ENCODE measurements at places on chromosomes 12 and 14.
A peak's percentile ranks its signal among the peaks of the same experiment; 100 is the strongest.

DNA sequence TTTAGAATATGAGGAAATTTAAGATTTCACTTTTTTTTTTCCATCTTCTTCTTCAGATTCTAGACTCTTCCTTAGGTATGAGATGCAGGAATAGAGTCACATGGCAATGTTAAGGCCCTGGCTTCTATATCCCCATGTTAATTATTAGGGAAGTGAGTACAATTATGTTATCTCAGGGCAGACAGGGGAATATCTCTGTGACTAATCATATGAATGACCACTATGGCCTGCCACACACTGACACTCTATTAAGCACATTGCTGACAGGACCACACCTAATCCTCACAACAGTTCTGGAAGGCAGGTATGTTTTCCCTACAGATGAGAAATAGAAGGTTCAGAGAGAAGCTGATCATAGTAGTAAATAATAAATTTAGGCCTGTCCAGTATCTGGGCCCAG, 69.4 kb upstream of the PTPRQ start:
- no peak for DNase-seq

DNA sequence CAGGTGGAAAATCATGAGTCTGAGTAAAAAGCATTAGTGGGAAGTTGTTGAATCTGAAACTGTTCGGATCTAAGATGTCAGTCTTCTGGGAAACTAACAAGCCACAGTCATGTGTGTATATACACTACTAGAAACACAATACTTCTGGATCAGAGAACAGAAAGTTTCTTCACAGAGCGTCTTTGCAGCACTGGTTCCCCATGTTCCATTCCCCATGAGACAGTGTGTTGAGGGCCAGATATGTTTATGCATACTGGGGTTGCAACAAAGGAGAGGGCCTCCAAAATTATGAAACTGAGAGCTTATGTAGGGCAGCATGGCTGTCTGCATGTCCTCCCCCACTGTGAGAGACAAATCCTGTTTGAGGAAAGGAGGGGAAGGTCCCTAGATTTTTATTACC, 295.0 kb upstream of the NAV3 start:
- DNase-seq, result no peak

DNA sequence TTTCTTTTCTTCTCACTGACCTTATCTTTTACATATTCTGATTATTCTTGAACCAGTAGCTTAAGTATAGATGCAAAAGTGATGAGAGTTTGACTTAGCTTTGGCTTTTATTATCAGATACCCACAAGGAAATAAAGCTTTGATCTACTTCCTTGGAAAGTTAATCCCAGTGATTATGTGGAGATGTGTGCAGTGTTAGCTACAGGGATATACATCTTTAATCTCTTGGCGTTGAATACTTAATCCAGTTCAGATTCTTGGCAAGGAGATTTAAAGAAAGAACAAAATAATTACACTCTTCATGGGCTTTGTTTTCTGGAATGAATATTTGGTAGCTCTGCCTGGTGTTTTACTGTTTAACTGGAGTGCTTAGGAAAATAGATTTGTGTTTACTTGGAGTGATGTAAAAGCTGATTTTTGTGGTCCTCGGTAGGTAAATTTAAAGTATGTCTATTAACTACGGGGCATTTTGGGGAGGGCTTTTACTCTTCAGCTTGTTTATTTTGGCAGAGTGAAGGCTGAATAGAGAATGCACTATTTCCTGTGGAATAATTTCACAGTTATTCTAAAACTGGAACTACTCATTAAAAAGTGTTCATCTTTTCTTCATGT, 150.1 kb upstream of the LRIG3 start:
- DNase-seq, result no peak

- DNase-seq, result no peak
These were observed 80.3 kb upstream of the NOS1 start for GRCh38 chr12:117441751-117442150.

GRCh38 chr14:75307700-75308379, 29.2 kb downstream of the FOS start:
- peak; percentile 44 for DNase-seq

- no peak for DNase-seq
These were observed at the start of gene GALNT8 for GRCh38 chr12:4719821-4720636. Gene GALNT8 (plus strand): TSS chr12:4720400. CDS start chr12:4720678, 278 bp downstream.
